MV-4-11 (cell line): ENCODE measurements at places on chromosomes 5 and 9.
A peak's percentile ranks its signal among the peaks of the same experiment; 100 is the strongest.

GRCh38 chr5:131812371-131813160, 15.7 kb upstream of the FNIP1 start:
- DNase-seq = peak; percentile 27

DNA sequence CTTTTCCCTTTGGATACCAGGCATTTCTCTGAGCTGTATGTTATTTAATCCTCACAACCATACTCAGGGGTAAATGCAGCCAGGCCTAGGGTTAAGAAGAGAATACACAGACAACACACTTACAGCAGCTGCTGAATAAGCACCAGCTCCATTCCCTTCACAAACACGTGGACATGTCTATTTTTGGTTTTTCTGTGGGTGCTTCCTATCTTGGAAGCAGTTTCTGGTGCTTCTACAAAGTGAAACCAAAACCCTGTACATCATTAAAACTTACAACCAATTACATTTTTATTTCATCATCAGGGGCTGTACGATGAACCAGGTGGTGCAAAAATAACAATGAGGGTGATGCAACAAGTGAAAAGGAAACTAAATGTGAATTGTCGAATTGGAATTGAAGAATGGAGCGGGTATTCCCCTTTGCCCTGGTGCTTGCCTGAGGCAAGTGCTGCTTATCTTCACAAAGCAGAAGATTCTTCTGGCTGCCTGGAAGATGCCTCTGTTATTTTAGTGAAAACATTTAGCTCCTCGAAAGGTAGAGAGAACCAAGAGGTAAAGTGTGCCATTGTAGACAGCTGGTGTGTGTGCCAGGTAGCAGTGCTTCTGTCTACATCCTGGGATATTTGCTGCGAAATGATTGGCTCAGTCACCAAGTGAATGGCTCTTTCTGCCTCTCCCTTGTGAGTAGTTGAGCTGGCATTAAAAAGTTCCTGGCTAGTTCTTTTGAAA, 18.6 kb upstream of the IFNB1 start:
- peak; percentile 82 for DNase-seq

- no peak for DNase-seq
Observed at GRCh38 chr5:113031104-113031503, 54.5 kb downstream of the DCP2 start.

- DNase-seq = peak; percentile 92
Observed at GRCh38 chr5:424301-425110, 18.5 kb upstream of the EXOC3 start.

- DNase-seq = no peak
Observed at GRCh38 chr5:103333376-103333775, 74.8 kb downstream of the MACIR start.

- no peak for DNase-seq
Observed at GRCh38 chr5:6279607-6280006, 98.7 kb downstream of the MED10 start.

GRCh38 chr5:160280384-160281095, 31.8 kb downstream of the CCNJL start:
- DNase-seq = no peak

DNA sequence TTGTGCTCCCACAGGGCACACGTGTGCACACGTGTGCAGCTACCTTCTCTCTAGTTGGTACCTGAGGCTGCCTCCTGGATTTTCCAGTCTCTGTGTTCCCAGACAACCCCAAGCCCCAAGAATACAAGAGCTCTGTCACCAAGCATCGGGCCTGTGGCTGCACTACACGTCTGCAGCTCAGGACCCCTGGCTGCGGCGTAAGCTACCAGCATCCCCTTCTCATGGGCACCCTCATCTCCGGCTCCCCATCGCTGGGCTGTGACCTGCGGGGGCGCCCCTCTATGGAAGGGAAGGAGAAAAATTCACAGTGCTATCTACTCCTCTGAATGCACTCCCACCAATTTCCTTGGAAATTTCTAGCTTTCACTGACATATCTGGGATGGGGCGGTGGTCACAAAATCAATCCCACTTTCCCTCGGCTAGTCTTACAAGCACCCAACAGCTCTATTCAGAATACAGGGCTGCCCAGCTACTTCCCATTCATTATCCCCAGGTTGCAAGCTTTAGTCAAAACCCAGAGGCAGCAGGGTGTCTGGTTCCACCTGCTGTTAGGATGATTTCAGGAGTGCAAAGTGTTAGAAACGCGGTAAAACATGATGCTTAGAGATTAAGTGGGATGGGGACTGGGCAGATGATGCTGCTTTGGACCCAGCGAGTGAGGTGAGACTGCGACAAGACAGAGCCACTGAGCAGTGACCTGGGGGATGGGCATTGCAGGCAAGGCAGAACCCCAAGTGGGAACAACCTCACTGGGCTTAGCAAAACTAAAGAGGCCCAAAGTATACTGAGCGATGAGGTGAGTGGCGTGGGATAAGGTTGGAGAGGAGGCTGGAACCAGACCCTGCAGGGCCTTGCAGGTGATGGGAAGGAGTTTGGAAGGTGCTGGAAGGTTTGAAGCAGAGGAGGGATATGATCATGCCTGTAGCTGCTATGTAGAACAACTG, 121.7 kb downstream of the KCNIP1 start:
- DNase-seq = no peak

DNA sequence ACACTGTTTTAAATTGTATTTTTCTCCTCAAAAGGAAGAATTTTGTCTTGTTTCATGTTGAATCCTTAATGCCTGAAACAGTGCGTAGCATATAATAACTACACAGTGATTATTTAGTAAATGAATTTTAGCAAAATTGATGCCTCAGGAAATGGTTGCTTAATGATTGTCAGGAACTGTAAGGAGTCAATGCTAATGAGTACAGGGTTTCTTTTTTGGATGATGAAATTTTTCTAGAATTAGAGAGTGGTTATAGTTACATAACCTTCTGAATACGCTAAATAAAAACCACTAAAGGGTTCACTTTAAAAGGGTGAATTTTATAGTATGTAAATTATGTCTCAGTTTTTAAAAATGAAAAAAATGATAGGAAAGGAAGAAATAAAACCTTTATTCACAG, 14.9 kb downstream of the FAM151B start:
- peak; percentile 76 for DNase-seq

- DNase-seq = no peak
Observed at GRCh38 chr9:127467621-127468020, 16.3 kb downstream of the LRSAM1 start.

DNA sequence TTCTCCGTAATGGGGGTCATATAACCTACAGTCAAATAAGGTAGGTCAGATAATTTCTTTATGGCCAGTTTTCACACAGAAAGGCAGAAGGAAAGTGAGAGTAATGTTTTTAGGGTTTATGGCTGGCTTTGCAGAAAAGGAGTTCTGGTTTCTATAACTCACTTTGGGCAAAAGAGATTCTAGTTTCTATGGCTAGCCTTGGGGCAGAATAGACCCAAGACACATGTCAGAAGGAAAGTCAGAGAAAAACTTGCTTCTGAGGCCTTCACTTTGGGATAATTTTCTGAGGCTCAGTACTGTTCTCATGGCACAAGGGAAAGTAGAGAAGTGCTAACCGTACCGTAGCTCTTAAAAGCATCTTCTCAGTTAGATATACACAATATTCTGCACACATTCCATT, 1145.3 kb downstream of the EFNA5 start:
- DNase-seq = no peak

GRCh38 chr9:89669361-89669842, 64.6 kb downstream of the GADD45G start:
- DNase-seq = no peak

GRCh38 chr5:36528588-36528987, 77.8 kb upstream of the SLC1A3 start:
- no peak for DNase-seq

DNA sequence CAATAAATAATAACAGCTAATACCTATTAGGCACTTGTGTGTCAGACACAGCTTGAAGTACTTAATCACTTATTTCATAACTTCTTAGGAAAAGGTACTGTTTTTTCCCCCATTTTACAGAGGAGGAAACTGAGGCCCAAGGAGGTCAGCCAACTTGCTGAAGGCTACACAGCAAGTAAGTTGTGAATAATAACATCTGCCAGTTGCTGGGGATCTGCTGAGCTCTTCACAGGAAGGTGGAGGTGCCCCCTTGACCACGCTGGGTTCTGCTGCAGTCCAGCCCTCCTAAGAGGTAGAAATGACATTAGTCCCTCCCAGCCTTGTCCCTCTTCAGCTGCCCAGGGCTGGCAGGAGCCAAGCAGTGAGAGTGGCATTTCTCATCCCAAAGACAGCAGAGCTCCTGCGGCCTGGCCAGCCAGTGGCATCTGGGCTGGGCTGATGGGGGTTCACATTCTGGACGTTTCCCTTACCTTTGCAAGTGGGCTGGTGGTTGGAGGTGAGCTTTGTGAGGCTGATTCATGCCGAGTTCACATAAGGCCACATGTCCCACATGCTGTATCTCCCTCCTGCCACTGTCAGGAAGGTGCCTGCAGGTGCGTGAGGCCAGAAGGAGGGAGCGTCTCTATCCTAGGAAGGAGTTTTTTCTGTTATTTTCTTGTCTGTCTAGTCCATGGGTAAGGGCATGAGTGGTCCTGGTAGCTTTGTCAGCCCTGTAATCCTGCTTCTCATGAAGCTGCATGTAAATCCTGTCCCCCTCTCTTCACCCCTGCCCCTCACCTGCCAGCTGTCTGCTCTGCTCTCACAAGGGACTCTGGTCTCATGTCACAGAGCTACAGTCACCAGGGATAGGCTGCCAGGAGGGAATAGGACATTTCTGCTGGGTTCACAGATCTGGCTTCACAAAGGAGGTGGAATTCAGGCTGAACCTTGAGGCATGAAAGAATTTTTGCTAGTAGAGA, 171.7 kb downstream of the MACROH2A1 start:
- DNase-seq = no peak

DNA sequence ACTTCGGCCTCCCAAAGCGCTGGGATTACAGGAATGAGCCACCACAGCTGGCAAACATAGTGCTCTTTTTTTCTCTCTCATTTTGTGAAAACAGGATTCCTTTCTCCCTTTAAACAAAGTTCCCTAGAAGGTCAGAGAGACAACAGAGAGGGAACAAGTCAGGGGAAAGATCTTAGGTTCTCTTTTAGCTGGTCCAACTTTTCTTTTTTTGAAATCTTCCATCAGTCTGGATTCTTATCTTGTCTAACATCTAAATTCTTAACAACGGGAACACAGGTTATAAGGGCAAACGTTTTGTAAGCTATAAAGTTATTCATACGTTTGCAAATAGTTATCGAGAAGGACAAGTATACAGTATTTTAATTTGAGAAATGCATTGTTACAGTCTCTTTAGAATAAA, 224.1 kb upstream of the TBCA start:
- DNase-seq = no peak

- no peak for DNase-seq
Observed at GRCh38 chr5:30279237-30279636, 914.2 kb upstream of the CDH6 start.

DNA sequence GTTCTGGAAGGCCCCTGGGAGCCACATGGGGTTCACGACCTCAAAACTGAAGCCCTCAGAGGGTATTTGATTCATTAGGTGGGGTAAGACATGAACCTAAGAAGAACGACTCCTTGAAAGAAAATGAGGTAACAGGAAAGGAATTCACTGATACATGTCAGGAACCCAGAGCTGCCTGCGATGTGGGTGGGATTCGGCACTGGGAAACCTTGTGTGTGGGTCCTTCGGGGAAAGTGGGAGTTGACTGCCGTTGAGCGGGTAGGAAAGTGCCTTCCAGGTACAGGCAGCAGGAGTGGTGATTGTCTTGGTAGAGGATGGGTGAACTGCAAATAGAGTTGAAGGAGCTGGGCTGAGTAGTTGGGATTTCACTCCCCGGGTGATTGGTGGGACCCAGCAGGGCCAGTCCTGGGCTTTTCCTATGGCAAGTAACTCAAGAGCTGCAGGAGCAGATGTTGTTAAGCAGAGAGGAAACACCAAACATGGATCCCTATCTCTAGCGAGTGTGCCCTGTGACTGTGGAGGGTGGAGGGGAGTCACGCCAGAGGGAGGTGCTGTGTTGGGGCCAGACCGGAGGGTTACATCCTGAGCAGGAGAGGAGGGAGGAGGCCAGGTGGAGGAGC, 30.8 kb downstream of the ANKRD33B start:
- DNase-seq = no peak

- DNase-seq = no peak
Observed at GRCh38 chr9:129930743-129931142, 95.5 kb downstream of the USP20 start.

GRCh38 chr5:31707329-31707728, 68.4 kb downstream of the PDZD2 start:
- DNase-seq = no peak

GRCh38 chr5:112878760-112879159, 17.7 kb downstream of the SRP19 start:
- DNase-seq = no peak

GRCh38 chr5:74017786-74018211, 391.8 kb downstream of the ARHGEF28 start:
- DNase-seq = no peak

GRCh38 chr9:137049544-137050449, 3.8 kb upstream of the NPDC1 start:
- peak; percentile 17 for DNase-seq

DNA sequence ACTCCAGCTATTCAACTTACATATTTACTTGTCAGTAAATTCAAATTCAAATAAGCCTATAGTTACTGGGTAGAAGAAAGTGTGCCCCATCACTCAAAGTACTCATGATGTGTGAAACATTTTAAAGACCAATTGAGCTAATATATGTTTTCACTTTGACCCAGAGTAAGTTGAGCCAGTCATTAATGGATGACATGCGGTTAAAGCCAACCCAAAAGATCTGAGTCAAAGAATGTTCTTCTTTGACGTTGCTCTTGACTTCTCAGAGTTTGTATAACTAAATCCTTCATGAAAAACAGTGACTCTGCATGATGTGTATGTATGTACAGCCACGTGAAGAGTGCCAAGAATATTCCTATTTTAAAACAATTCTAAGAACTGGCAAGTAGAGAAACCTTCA, 237.4 kb downstream of the NR2F1-AS1 start:
- DNase-seq = no peak

DNA sequence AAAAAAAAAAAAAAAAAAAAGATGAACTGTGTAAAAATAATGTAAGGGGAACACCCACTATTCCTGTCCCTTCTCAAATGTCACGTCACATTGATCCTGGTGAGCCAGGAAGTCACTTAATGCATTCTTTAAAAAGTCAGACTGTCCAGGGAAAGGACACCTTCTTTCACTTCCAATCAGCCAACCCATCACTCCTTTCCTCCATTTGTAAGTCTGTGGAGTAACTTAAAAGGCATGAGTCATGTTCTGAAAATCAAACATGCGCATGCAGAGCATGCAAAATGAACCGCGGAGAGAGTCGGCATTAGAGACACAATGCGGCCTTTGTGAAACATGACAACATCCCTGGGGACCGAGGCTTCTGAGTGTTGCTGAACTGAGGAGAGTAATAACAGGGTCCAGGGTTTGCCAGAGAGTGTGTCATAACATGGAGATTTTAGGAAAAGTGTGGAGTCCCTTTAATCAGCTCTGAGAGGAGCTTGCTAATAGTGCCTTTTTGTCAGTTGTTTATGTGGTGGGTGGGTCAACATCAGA, 77.6 kb upstream of the SEMA6A start:
- DNase-seq = no peak

- no peak for DNase-seq
Observed at GRCh38 chr9:131276094-131276888, at the start of gene FAM78A. TSS of gene FAM78A (minus strand) at chr9:131276510. CDS start at chr9:131276179, 331 bp downstream.
